Ovary (tissue), 10 donors: ENCODE measurements at places on chromosomes 5 and 9. TPM values are rescaled to one million over a fixed set of nuclear protein-coding genes. Genes with fewer than 3 reads are reported as not detected.

The SPINK7 gene
- total RNA-seq, result not detected

The CCL27 gene
- total RNA-seq, result not detected

- H3K27ac ChIP-seq, result no peak overlapping the region
- no peaks in the 10 kb centered on the region for H3K4me1 ChIP-seq
- no peak overlapping the region for H3K4me3 ChIP-seq
- DNase-seq, result no peak
- no peaks in the 10 kb centered on the region for H3K36me3 ChIP-seq
Observed at GRCh38 chr5:117195076-117195475, 620.5 kb upstream of the SEMA6A start.

DNA sequence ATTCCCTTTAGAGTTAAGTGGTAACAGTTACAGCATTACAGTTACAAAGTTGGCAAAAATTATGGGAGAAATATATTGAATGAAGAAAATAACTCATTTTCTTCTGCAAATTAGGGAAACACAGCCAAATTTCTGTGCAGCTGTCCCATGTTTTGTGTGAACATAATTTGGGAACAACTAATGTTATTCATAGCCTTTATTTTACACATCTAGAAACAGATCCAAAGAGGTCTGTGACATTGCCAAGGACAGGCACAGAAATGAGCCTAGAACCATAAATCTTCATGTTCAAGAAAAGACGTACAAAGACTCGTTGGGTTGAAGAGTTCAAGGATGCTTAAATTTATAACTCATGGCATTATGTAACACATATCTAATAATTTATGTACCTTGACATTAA is 114.1 kb upstream of the TXNDC8 start:
- no peaks in the 10 kb centered on the region for H3K36me3 ChIP-seq
- no peaks in the 10 kb centered on the region for H3K27me3 ChIP-seq
- H3K4me1 ChIP-seq, result no peaks in the 10 kb centered on the region

DNA sequence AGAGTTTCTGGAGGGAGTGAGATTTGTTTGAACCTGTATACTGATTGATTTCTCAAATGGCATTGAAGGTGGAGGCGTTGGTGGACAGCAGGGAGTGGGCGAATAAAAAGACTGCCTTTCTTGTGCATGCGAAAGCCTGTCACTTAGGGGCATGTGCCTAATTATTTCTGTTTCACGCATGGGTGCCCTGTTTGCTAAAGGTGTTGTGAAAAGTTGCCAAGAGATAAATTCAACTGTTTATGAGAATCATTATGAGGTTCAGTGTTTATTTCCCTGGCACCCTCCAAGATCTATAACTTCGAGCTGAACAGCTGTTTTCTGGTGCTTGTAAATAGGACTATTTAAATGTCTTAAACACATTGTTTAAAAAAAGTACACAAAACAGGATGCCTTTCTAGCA is 67.4 kb upstream of the DMRTA1 start:
- no peak overlapping the region for H3K4me3 ChIP-seq
- DNase-seq, result no peak
- H3K27ac ChIP-seq, result no peak overlapping the region
- H3K36me3 ChIP-seq, result no peaks in the 10 kb centered on the region
- H3K27me3 ChIP-seq, result no peaks in the 10 kb centered on the region

DNA sequence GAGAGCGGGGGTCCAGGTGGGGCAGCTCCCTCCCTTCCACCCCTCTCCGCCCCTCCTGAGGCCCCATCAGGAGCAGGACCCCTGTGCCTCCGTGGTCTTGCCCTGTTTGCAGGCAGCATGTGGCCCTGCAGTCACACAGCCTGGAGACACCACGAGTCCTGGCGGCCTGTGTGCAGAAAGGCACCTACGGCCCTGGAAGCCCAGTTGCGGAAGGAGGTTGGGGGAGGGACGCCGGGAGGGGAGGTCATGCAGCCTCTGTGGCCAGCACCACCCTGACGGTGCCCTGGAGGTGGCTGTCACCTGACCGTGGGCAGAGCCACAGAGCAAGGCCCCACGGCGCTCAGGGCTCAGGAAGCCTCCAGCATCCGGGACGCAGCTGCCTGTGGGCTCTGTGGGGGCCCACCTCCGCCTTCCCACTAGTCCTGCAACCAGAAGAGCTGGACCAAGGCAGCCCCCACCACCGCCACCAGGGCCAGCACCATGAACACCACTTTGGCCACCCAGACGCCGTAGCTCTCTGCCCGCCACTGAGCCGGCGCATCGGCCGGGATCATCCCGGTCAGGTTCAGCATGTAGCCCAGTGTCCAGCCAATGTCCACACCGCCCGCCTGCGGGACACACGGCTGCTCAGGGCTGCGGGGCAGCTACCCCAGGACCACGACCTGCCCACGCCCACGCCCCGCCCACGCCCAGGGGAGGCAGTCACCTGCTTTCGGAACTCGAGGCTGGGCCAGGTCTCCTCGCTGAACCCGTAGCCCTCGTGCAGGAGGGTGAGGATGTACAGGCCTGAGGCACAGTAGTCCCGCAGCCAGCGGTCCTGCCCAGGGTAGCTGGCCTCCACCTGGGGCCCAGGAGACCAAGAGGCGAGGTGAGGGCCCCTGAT is 6.4 kb downstream of the ENTPD8 start:
- H3K27me3 ChIP-seq, result no peaks in the 10 kb centered on the region
- no peak overlapping the region for H3K4me3 ChIP-seq
- H3K4me1 ChIP-seq, result peaks cover 13% of the 10 kb centered on the region
- H3K36me3 ChIP-seq, result no peaks in the 10 kb centered on the region
- no peak overlapping the region for H3K27ac ChIP-seq

DNA sequence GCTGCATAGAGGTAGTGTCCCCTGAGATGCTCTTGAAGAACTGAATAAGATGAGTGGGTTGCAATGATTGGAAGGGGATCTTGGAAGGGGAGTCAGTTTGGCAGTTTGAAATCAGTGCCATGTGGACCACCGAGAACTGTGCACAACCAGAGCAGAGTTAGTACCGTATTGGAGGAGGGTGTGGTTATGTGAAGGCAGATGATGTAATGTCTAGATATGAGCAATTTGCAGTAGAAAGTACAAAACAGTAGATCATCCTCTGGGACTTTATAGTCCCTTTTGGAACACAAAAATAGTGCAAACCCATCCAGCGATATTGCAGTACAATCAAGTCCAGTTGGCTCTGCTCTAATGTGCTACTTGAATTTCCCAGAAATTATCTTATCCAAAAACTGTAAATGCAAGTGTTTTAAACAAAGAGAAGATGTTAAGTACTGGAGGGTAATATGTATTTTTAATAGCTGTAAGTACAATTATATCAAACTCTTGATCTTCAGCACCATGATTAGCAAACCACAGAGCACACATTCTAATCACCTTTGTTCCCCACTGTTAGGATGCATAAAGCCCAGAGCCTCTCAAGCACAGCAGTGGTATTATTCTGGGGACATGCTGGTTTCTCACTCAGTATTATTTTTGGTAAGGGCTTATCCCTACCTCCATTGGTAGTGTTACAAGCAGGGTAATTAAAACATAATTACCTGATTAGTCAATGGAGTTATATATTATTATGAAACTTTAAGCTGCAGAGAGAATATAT is 41.5 kb downstream of the MEGF10 start:
- no peak for DNase-seq
- H3K4me3 ChIP-seq, result no peak overlapping the region
- H3K27me3 ChIP-seq, result no peaks in the 10 kb centered on the region
- H3K36me3 ChIP-seq, result no peaks in the 10 kb centered on the region
- no peaks in the 10 kb centered on the region for H3K4me1 ChIP-seq

DNA sequence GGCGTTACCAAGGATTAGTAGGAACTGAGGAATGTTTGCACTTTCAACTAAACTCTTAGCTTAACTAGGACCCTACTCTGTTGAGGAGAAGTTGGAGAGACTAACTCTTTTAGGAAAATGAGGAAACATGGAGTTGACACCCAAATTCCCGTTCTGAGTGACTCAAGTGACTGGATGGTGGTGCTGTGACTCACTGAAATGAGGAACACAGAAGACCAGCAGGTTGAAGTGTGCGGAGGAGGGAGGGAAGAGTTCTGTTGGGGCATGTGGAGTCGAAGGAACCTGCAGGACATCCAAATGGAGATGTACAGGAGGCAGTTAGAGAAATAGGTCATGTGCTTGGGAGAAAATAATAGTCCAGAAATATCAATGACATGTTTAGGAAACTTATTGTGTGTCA is 8.2 kb downstream of the HEXB start:
- H3K4me3 ChIP-seq, result no peak overlapping the region
- no peaks in the 10 kb centered on the region for H3K27me3 ChIP-seq
- no peak overlapping the region for H3K27ac ChIP-seq

The SLC6A7 gene
- not detected for total RNA-seq

GRCh38 chr5:142342128-142342981 is 17.5 kb upstream of the SPRY4 start:
- DNase-seq, result no peak
- no peaks in the 10 kb centered on the region for H3K4me1 ChIP-seq
- H3K27me3 ChIP-seq, result no peaks in the 10 kb centered on the region
- no peaks in the 10 kb centered on the region for H3K36me3 ChIP-seq

- H3K27me3 ChIP-seq, result no peaks in the 10 kb centered on the region
- no peaks in the 10 kb centered on the region for H3K36me3 ChIP-seq
- H3K27ac ChIP-seq, result no peak overlapping the region
- no peak for DNase-seq
Observed at GRCh38 chr5:37212096-37212495, 37.1 kb downstream of the CPLANE1 start.

GRCh38 chr5:128528637-128529255 is 9.3 kb downstream of the FBN2 start:
- no peaks in the 10 kb centered on the region for H3K4me1 ChIP-seq
- no peak overlapping the region for H3K27ac ChIP-seq
- H3K4me3 ChIP-seq, result no peak overlapping the region
- no peaks in the 10 kb centered on the region for H3K27me3 ChIP-seq

GRCh38 chr5:54537725-54538124 is 20.2 kb downstream of the SNX18 start:
- H3K36me3 ChIP-seq, result no peaks in the 10 kb centered on the region
- no peak overlapping the region for H3K4me3 ChIP-seq
- H3K4me1 ChIP-seq, result peaks cover 24% of the 10 kb centered on the region
- no peak for DNase-seq

DNA sequence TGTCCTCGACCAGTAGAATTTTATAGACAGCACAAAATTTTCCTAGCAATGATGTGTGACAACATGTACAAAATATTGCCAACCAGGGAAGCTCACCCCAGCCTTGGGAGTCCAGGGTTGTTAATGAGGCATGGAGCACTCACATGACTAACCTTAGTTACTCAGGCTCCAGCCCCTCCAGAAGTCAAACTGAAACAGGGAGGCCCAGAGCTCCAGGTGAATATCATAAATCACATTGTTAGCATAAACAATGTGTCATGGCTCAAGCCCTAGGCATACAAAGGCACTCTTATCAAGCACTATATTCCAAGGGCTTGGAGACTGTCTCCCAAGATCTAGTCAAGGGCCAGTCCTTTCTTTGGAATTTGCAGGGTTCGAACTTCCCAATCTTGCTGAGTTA is 44.4 kb downstream of the TNFAIP8 start:
- no peak overlapping the region for H3K27ac ChIP-seq
- H3K4me1 ChIP-seq, result no peaks in the 10 kb centered on the region
- DNase-seq, result no peak
- no peak overlapping the region for H3K4me3 ChIP-seq
- H3K36me3 ChIP-seq, result no peaks in the 10 kb centered on the region
- no peaks in the 10 kb centered on the region for H3K27me3 ChIP-seq

The CNTNAP3B gene
- total RNA-seq, result 4.4 TPM

The CAAP1 gene
- total RNA-seq, result 9.2 TPM

GRCh38 chr5:144548936-144549335 is 378.3 kb downstream of the KCTD16 start:
- no peak for DNase-seq
- H3K4me1 ChIP-seq, result no peaks in the 10 kb centered on the region
- H3K27me3 ChIP-seq, result no peaks in the 10 kb centered on the region
- H3K36me3 ChIP-seq, result no peaks in the 10 kb centered on the region

DNA sequence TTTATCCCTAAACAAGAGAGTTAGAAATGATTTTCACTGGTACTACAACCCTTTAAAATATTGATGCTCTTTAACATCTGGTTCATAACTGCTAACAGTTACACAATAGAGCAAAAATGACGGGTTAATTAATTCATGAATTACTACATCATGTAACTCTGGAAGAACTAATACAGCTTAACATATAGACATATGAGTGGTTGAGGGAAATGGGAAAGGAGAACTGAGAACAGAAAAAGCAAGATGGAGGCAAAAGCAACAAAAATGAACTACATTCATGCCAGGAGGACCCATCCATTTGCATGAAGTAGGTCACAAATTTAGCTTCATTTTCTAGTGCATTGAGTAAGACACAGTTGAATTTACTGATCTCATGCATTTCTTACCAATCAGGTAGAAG is 61.8 kb downstream of the C9 start:
- no peak overlapping the region for H3K4me3 ChIP-seq
- no peaks in the 10 kb centered on the region for H3K36me3 ChIP-seq
- no peaks in the 10 kb centered on the region for H3K27me3 ChIP-seq
- DNase-seq, result no peak
- H3K27ac ChIP-seq, result no peak overlapping the region
- H3K4me1 ChIP-seq, result no peaks in the 10 kb centered on the region

GRCh38 chr5:96014395-96014794 is 52.7 kb upstream of the ELL2 start:
- DNase-seq, result no peak
- H3K4me3 ChIP-seq, result no peak overlapping the region
- H3K27ac ChIP-seq, result no peak overlapping the region
- H3K4me1 ChIP-seq, result no peaks in the 10 kb centered on the region
- H3K27me3 ChIP-seq, result no peaks in the 10 kb centered on the region

DNA sequence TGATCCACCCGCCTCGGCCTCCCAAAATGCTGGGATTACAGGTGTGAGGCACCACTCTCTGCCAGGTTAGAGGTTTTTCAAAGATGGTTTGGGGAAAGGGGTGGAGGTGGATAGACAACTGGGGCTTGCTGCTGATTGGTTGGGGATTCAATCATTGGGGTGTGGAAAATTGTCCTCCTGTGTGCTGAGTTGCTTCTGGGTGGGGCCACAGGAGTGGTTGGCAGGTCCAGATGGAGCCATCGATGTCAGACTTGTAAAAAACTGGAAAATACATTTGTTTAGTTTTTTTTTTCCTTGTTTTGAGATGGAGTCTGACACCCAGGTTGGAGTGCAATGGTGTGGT is 61.9 kb upstream of the CLINT1 start:
- H3K4me3 ChIP-seq, result no peak overlapping the region
- H3K4me1 ChIP-seq, result peaks cover 5% of the 10 kb centered on the region
- no peak overlapping the region for H3K27ac ChIP-seq
- no peaks in the 10 kb centered on the region for H3K27me3 ChIP-seq

DNA sequence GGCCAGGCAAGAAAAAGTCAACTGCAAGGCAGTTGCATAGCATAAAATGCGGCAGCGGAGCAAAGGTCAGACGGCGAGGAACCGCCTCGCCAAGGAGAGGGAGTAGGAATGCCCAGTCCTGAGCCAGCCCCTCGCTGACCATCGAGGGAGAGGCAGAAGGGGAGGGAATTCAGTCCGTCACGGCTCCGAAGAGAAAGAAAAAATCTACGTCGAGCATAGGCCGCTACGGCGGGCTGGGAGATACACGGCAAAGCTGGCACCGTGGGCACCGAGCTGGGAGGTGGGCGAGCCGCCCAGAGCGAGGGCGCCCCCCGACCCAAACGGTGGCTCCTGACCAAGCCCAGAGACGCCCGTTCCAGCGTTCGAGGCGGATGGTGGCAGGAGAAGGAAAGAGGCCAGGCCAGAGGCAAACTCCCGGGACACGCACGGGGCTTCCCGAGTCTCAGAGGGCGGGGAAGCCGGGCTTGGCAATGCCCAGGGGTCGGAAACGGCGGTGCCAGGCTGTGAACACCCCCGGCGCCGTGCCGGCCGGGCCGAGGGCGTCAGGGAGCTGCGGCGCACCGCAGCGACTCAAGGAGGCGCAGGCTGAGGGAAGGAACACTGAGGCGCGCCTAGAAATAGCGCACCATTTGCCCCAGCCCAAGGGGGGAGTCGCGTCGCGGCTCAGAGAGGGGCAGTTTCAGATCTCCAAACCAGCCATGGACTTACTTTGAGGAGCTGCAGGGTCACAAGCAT is 518 bp downstream of the SPRY4 start:
- H3K4me1 ChIP-seq, result peaks cover 10% of the 10 kb centered on the region
- DNase-seq, result no peak
- H3K4me3 ChIP-seq, result peak overlapping the region; percentile 38
- no peaks in the 10 kb centered on the region for H3K27me3 ChIP-seq
- no peak overlapping the region for H3K27ac ChIP-seq

The DDX46 gene
- 54.7 TPM for total RNA-seq
